ENCODE measurements at places on chromosomes 5 and 9. TPM values are rescaled to one million over a fixed set of nuclear protein-coding genes. Genes with fewer than 3 reads are reported as not detected.

DNA sequence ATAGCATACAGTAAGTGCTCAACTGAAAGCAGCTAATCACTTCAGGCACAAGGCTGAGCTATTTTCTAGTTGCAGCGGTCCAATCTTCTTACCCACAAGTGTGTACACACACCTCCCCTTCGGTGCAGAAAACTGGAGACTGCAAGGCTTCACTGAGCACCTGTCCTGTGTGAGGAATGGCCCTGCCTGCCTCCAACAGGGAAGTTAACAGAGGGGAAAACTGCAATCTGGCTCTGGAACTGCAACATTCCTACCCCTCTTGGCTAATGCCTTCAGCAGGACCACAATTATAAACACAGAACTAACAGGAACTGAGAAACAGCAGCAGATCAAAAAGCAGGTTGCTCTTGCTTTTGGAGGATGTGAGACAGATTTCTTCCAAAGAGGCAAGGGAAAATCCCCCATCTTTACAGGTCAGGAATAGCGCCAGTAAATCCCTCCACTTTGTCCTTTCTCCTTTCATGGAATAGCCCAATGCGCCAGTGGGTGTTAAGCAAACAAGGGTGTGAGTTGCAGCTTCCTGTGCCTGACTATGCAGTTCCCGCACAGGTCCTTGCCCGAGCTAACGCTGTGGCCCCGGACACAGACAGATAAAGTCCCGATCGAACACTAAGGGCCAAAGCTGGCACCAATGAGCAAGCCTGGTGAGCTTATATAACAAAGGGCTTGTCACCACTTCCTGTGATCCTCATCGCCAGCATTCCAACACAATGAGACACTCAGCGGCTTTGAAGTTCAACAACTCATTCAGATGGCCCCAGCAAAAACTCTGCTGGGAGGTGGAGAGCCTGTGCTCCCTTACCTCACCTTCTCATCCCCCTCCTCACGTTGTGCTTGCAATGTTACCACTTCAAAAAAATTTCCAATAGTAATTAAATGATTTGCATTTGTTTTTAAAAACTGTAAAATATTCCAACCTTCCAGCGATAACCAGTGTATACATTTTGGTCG, 21.5 kb downstream of the SHB start:
- DNase-seq: no peak

DNA sequence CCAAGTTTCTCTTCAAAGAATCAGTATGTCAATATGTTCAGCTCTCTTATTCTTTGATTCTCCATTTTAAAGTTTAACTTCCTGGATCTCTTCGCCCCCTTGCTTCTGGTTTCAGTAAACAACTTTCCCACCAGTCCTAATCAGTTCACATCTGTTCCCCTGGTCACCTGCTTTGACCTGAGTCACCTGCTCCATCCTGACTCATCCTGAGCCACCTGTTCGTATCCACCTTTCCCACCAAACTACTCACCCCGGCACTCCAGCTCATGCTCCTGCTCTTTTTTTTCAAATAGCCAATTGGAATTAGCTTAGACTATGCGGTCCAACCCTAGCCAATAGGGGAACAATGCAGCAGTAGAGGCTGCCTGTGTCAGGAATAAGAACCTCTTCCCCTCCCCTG, 23.6 kb upstream of the CSF1R start:
- no peak for DNase-seq

- no peak for DNase-seq
These were observed 8.9 kb upstream of the ZNF474 start for GRCh38 chr5:122120493-122120892.

- DNase-seq: no peak
These were observed 234.2 kb downstream of the ZNF608 start for GRCh38 chr5:124512236-124512635.

- DNase-seq: no peak
These were observed 600.4 kb downstream of the EBF1 start for GRCh38 chr5:158499075-158499891.

GRCh38 chr9:12784461-12785259, 9.8 kb downstream of the LURAP1L start:
- DNase-seq: no peak

DNA sequence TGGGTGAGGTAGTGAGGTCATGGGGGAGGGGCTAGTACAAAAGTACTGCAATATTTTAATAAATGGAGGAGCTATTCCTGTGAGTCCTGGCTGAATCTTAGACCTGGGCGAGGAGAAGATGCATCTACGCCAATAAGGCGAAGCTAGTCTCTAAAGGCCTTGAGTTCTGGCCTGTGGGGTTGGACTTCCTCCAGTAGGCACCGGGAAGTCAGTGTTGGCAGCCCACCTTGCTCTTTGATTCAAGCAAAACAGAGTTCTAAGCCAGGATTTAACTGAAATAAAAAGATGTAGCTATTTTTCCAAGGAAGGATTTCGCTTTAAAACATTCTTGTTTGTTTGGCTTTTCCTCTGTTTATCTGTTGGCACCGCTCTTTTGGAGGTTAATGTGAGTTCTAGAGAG, 244.6 kb downstream of the KIF4B start:
- no peak for DNase-seq

- DNase-seq: no peak
These were observed 1.6 kb downstream of the CARD19 start for GRCh38 chr9:93097511-93098201.

- peak; percentile 44 for DNase-seq
These were observed 1.8 kb downstream of the PHF19 start for GRCh38 chr9:120875195-120875565.

DNA sequence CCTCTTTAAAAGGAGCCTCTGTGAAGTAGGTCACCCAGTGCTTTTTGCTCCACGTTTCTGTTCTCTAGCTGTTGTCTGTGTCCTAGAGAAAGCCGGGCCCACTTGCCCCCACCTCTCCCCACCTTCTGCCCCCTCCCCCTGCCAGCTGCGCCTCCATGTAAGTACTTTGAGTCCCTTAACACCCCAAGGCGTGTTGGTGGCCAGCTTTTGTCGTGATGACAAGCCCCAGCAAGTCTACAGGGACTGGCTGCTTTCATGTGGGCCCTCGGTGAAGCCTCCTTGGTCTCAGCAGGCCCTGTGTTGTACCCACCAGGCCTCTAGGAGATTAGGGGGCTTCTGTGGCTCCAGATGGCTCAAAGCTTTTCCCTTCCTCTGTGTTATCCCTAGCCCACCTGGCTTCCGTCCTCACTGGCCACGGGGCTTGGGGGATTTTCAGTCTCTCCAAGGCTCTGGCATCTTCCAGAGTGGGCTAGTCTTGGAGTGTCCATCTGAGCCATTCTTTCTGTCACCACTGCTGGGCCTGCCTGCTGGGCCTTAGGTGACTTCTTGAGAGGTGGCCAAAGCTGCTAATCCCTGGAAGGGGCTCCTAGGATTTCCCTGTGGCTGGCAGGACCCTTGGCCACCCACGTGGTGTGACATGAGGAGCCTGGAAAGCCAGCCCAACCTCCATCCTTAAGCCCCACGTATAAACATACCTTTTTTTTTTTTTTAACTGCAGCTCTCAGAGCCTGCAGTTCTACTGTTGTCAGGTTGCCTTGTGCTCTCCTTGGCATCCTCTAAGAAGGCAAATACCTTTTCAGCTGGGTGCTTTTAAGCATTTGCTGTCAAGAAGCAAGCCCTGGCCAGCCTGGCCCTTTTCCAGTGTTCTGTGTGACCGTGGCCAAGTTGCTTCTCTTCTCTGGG, 1.1 kb upstream of the NDST1 start:
- DNase-seq: no peak

- DNase-seq: no peak
These were observed 113.2 kb upstream of the RANBP3L start for GRCh38 chr5:36414869-36415282.

GRCh38 chr5:178249191-178249989, 16.8 kb upstream of the PHYKPL start:
- peak; percentile 68 for DNase-seq

DNA sequence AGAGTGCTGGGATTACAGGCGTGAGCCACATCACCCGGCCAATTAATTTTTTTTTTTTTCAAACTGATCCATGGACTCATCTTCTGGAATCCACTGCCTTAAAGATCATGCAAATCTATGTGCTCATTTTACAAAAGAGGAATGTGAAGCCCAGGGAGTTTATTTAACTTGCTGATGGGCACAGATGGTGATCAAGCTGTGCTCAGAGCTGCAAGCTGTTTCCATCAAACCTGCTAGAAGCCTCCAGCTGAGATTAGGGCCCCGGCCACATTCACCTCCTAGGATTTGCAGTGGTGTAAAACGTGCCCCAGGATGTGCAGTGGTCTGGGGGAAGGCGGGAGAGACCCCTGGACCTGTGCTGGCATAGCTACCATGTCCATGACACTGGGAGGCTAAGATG, 56.1 kb upstream of the TUT7 start:
- no peak for DNase-seq

DNA sequence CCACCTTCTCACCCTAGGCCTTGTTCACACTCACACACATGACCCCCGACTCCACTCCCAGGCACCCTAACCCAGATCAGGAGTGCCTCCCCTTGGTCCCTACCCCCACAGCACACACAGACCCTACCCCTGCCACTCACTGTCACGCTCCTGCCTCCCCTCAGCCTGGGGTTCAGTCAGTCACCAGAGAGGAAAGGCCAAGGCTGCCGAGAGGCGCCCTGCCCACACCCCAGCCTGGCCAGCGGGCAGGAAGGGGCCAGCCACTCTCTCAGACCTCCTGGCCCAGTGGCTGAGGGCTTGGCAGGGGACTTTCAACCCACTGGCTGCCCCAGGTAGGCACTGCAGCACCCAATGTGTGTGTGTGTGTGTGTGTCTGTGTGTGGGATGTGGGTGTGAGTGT, 122.4 kb upstream of the MVB12B start:
- no peak for DNase-seq

DNA sequence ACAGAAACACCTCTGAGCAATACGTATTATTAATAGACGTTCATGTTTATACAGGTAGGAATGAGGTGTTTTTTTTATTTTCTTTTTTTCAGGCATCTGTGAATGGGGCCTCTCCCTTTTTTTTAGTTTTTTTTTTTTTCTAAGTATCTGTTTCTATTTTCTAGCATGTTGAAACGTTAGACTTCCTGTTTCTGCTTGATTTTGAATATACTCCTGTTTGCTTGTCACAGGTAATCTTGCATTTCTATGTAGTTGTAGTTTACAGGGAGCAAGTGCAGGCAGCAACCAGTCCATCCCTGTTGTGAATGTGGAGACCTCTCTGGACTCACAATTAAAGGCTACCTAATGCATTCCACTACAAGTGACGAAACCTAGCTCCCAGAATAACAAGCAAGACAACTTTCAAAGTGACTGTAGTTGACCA, 22.8 kb upstream of the TNFAIP8 start:
- no peak for DNase-seq

DNA sequence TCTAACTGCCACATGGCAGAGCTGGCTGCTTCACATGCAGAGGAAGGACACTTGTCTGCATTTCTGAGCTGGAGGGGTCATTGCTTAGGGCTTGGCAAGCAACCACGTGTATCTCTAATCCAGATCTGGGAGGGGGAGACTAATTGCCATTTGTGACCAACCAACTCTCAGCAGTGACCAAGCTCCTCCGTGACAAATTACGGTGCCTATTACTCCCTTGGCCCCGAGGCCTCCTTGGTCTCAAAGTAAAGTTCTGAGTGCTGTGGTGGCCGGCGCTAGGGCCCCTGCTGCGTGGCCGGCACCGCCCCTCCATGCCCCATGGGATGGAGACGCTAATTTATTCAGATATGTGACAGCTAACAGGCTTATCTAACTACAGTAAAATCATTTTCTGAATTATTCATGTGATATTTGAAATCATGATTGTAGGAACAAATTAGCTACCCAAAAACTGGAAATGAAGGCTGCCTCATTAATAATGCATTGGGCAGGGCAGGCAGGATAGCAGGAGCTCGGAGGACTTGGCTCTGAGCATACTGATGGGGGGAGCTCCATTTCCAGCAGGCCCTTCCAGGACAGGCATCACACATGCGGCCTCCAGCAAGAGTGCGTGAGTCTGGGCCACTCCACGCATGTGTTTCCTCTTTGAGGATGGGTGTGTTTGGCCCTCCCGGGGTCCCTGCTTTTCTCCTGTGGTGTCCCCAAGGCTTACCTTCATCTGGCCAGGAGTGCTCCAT, 67.7 kb downstream of the C5orf15 start:
- no peak for DNase-seq

GRCh38 chr9:108049026-108049607, 559.5 kb upstream of the KLF4 start:
- no peak for DNase-seq

DNA sequence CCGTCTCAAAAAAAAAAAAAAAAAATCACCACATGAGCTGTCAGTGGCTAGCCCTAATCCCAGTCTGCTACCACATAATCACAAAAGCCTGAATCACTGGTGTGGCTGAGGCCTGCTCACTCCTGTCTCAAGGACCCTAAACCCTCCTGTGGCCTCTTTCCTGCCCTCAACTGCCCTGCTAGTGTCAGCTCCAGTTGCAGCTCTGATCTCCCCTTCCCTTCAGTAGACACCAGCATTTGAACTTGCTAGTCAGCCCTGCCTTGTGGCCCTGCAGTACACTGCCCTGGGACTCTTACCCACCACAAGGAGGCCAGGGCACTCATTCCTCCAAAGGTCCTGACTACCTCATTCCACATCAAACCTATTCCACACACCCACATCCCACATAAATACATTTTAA, 9.5 kb upstream of the P4HA2 start:
- no peak for DNase-seq

- no peak for DNase-seq
These were observed 42.7 kb downstream of the TENT4A start for GRCh38 chr5:6755941-6756340.

DNA sequence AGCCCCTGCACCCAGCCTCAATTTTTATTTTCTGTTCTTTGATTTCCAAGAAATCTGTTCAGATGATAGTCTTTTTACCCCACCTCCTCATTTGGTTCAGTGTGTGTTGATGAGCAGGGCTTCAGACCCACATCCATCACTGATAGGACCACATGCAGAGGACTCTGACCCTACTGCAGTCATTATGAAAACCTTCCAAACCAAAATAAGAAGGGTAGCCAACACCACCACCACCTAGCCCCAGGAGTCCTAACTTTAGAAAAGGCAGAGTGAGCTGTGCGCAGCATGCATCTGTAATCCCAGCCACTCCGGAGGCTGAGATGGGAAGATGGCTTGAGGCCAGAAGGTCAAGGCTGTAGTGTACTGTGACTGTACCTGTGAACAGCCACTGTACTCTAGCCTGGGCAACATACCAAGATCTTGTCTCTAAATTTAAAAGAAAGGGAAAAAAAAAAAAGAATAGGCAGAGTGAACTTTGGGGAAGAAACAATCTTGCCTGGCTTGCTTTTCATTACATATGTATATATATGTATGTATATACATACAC, 13.0 kb downstream of the CDKN2AIPNL start:
- no peak for DNase-seq

GRCh38 chr5:36690041-36690961, 83.9 kb downstream of the SLC1A3 start:
- peak; percentile 14 for DNase-seq

AFF4 gene
- total RNA-seq: 26.3 TPM

MAN1B1 gene
- total RNA-seq: 31.9 TPM

FBXO10 gene
- total RNA-seq: 2.3 TPM

LURAP1L gene
- total RNA-seq: not detected

HTR4 gene
- not detected for total RNA-seq

MOB3B gene
- total RNA-seq: 0.29 TPM

FAXDC2 gene
- 0.18 TPM for total RNA-seq

STK32A gene
- not detected for total RNA-seq

MUSK gene
- total RNA-seq: not detected

GAS1 gene
- 0.42 TPM for total RNA-seq
